Activated T-cell treated with anti-CD3 and anti-CD28 coated beads, Interleukin-2, amount 50 U/mL, for 72 hours (primary cell): ENCODE measurements at places on chromosomes 7 and 10. TPM values are rescaled to one million over a fixed set of nuclear protein-coding genes. Genes with fewer than 3 reads are reported as not detected.
A peak's percentile ranks its signal among the peaks of the same experiment; 100 is the strongest.

- H3K27ac ChIP-seq = peak overlapping the region; percentile 96
- peak overlapping the region; percentile 97 for H3K4me3 ChIP-seq
- peaks cover 11% of the 10 kb centered on the region for H3K27me3 ChIP-seq
- peak; percentile 53 for DNase-seq
- peaks cover 10% of the 10 kb centered on the region for H3K36me3 ChIP-seq
Measured at GRCh38 chr7:87216701-87217508, 2.6 kb downstream of the TMEM243 start.

GRCh38 chr7:71558806-71559613, 427.1 kb downstream of the GALNT17 start:
- H3K4me3 ChIP-seq = no peak overlapping the region
- no peaks in the 10 kb centered on the region for H3K4me1 ChIP-seq
- no peak overlapping the region for H3K27ac ChIP-seq
- H3K27me3 ChIP-seq = no peaks in the 10 kb centered on the region
- H3K36me3 ChIP-seq = no peaks in the 10 kb centered on the region

The ATOH7 gene
- not detected for total RNA-seq

GRCh38 chr10:87523731-87524130, 19.0 kb downstream of the MINPP1 start:
- H3K4me3 ChIP-seq = no peak overlapping the region
- no peaks in the 10 kb centered on the region for H3K27me3 ChIP-seq
- peaks cover 23% of the 10 kb centered on the region for H3K36me3 ChIP-seq
- no peak overlapping the region for H3K27ac ChIP-seq

The RAMP3 gene
- total RNA-seq = 0.50 TPM

GRCh38 chr7:51121931-51122425, 194.6 kb downstream of the COBL start:
- peaks cover 2% of the 10 kb centered on the region for H3K36me3 ChIP-seq
- peaks cover 46% of the 10 kb centered on the region for H3K4me1 ChIP-seq
- peak overlapping the region; percentile 80 for H3K27ac ChIP-seq
- H3K27me3 ChIP-seq = no peaks in the 10 kb centered on the region
- DNase-seq = peak; percentile 15

The STEAP4 gene
- total RNA-seq = not detected

GRCh38 chr10:86263209-86263608, 103.4 kb downstream of the GRID1 start:
- H3K4me1 ChIP-seq = no peaks in the 10 kb centered on the region
- H3K27ac ChIP-seq = no peak overlapping the region
- no peak overlapping the region for H3K4me3 ChIP-seq
- peaks cover 53% of the 10 kb centered on the region for H3K27me3 ChIP-seq
- H3K36me3 ChIP-seq = no peaks in the 10 kb centered on the region

- no peak for DNase-seq
- H3K36me3 ChIP-seq = no peaks in the 10 kb centered on the region
- no peak overlapping the region for H3K27ac ChIP-seq
- H3K4me1 ChIP-seq = no peaks in the 10 kb centered on the region
- no peaks in the 10 kb centered on the region for H3K27me3 ChIP-seq
Measured at GRCh38 chr7:84735011-84735410, 451.8 kb downstream of the SEMA3D start.

The HTR5A gene
- not detected for total RNA-seq

The GIMAP1 gene
- 9.3 TPM for total RNA-seq

The ITGA8 gene
- total RNA-seq = not detected

- H3K4me1 ChIP-seq = no peaks in the 10 kb centered on the region
- no peaks in the 10 kb centered on the region for H3K27me3 ChIP-seq
- DNase-seq = no peak
- no peak overlapping the region for H3K4me3 ChIP-seq
- no peaks in the 10 kb centered on the region for H3K36me3 ChIP-seq
- no peak overlapping the region for H3K27ac ChIP-seq
Measured at GRCh38 chr10:132109341-132110110, 43.8 kb downstream of the JAKMIP3 start.

The STEAP1B gene
- total RNA-seq = 0.39 TPM

- no peak overlapping the region for H3K4me3 ChIP-seq
- no peaks in the 10 kb centered on the region for H3K4me1 ChIP-seq
- no peak for DNase-seq
Measured at GRCh38 chr10:48748573-48748972, 63.9 kb downstream of the WDFY4 start.

The FKBP9 gene
- total RNA-seq = 0.84 TPM

DNA sequence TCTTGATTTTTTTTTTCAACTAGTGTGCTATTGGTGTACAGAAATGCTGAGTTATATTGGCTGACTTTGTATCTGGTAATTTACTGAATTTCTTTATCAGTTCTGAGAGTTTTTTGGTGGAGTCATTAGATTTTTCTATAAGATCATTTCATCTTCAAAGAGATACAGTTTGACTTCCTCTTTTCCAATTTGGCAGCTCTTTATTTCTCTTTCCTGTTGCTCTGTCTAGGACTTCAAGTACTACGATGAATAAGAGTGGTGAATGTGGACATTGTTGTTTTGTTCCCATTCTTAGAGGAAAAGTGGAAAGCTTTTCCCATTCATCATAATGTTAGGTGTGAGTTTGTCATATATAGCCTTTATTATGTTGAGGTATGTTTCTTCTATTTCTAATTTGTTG, 50.2 kb downstream of the LOXL4 start:
- peaks cover 25% of the 10 kb centered on the region for H3K36me3 ChIP-seq
- peaks cover 10% of the 10 kb centered on the region for H3K4me1 ChIP-seq
- H3K27ac ChIP-seq = no peak overlapping the region
- H3K4me3 ChIP-seq = no peak overlapping the region

The DNAJC12 gene
- 35.6 TPM for total RNA-seq

The ETV1 gene
- not detected for total RNA-seq

The GPR37 gene
- not detected for total RNA-seq

The FAM25C gene
- total RNA-seq = not detected

The GDF2 gene
- total RNA-seq = not detected

The OR2A5 gene
- total RNA-seq = not detected

DNA sequence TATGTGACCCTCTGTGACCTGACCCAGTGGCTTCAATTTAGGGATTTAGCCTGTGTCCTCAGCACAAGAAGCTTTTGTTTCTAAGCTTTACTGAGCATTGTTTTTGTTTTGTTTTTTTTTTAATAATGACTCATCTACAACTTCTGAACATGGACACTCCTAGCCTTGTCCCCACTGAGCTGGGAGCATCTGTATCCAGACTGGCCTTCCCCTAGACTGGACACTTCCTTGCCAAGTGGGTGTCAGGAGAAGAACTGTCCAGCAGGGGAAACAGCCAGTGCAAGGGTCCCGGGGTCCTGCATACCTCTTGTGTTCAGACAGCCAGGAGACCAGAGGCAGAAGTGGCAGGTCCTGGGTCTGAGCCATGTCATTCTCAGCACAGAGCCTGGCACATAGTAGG, 108.6 kb downstream of the TMEM130 start:
- H3K4me1 ChIP-seq = no peaks in the 10 kb centered on the region
- no peak for DNase-seq
- H3K36me3 ChIP-seq = no peaks in the 10 kb centered on the region
- no peak overlapping the region for H3K4me3 ChIP-seq
- H3K27me3 ChIP-seq = peaks cover 15% of the 10 kb centered on the region
- H3K27ac ChIP-seq = no peak overlapping the region

DNA sequence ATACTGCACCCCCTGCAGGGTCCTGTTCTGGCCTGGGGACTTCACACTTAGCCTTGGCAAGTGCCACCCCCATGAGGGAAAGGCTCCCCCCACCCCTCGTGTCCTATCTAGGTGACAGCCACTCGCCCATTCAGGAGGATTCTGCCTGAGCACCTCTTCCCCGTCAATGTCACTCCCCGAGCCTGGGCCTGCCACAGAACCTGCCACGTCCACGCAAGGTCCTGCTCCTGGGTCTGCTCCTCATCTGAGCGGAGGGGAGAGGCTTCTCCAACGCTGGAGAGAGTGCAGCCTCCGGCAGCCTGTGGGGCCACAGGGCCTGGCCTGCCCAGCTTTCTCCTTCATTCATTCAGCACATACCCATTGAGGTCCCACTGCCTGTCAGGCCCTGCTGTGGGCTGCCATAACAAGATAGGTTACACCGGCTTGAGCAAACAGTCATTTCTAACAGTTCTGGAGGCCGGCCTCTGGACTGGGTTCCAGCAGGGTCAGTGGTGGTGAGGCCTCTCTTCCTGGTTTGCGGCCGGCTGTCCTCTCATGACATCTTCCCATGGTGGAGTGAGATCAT, 92.0 kb upstream of the RET start:
- no peak overlapping the region for H3K27ac ChIP-seq
- no peak overlapping the region for H3K4me3 ChIP-seq
- peaks cover 9% of the 10 kb centered on the region for H3K4me1 ChIP-seq
- DNase-seq = no peak
- H3K27me3 ChIP-seq = no peaks in the 10 kb centered on the region

GRCh38 chr10:6729071-6729774, 149.1 kb upstream of the PRKCQ start:
- no peak overlapping the region for H3K27ac ChIP-seq
- H3K4me3 ChIP-seq = no peak overlapping the region
- peaks cover 81% of the 10 kb centered on the region for H3K27me3 ChIP-seq
- H3K36me3 ChIP-seq = no peaks in the 10 kb centered on the region
- no peaks in the 10 kb centered on the region for H3K4me1 ChIP-seq

GRCh38 chr10:91907914-91908336, 1.4 kb downstream of the FGFBP3 start:
- peak overlapping the region; percentile 91 for H3K27ac ChIP-seq
- peak overlapping the region; percentile 94 for H3K4me3 ChIP-seq
- H3K4me1 ChIP-seq = peaks cover 29% of the 10 kb centered on the region
- no peak for DNase-seq

DNA sequence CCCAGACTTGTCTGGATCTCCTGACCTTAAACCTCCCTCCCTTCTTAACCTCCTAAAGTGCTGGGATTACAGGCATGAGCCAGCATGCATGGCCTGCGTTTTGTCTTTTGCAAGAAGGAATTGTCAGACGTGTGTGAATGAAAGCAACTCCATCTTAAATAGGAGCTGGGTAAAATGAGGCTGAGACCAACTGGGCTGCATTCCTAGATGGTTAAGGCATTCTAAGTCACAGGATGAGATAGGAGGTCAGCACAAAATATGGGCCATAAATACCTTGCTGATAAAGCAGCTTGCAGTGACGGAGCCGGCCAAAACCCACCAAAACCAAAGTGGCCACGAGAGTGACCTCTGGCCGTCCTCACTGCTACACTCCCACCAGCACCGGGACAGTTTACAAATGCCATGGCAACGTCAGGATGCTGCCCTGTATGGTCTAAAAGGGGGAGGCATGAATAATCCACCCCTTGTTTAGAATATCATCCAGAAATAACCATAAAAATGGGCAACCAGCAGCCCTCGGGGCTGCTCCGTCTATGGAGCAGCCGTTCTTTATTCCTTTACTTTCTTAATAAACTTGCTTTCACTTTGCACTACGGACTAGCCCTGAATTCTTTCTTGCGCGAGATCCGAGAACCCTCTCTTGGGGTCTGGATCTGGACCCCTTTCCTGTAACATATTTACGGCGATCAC, 41.2 kb upstream of the SDK1 start:
- no peaks in the 10 kb centered on the region for H3K4me1 ChIP-seq
- H3K27ac ChIP-seq = no peak overlapping the region
- no peak for DNase-seq

GRCh38 chr7:110568932-110569331, 522.0 kb upstream of the LRRN3 start:
- no peak overlapping the region for H3K27ac ChIP-seq
- no peaks in the 10 kb centered on the region for H3K27me3 ChIP-seq
- no peaks in the 10 kb centered on the region for H3K4me1 ChIP-seq
- DNase-seq = no peak
- no peak overlapping the region for H3K4me3 ChIP-seq

DNA sequence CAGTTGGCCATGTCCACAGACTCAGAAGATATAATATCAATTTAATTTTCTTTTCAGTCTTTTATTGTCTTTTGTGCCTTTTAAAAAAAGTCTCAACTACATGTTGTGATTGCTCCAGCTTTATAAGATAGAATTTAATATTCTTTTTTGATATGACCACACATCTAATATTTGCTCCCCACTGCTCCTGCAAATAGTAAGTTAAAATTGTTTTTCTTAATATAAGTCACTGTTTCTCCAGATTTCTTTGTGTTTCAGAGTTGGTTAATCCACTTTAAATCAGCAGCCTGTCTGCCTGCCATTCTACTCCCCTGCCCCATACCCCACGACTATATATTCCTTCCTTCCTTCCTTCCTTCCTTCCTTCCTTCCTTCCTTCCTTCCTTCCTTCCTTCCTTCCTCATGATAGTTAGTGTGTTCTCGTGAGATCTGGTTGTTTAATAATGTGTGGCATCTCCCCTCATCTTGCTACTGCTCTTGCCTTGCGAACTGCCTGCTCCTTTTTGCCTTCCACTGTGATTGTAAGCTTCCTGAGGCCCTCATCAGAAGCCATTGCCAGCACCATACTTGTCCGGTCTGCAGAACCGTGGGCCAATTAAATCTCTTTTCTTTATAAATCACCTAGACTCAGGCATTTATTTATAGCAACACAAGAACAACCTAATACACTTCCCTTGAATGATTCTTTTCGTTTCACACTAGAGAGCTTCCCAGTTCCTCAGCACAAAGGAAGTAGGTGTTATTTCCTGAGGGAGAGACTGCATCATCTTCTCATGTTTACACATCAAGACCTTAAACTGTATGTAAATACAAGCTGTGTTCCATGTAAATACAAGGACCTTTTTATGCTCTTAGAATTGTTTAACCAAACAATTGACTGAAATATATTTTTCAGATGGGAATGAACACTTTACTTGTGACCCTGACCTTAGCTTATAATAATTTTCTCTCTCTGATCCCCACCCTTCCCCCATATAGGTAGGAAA, 24.5 kb downstream of the TAS2R16 start:
- H3K4me3 ChIP-seq = no peak overlapping the region
- no peaks in the 10 kb centered on the region for H3K4me1 ChIP-seq
- no peak for DNase-seq
- no peaks in the 10 kb centered on the region for H3K27me3 ChIP-seq

The HECTD2 gene
- total RNA-seq = 4.8 TPM

The ITIH5 gene
- total RNA-seq = not detected

GRCh38 chr10:14671386-14671831, 103.3 kb downstream of the FAM107B start:
- no peak for DNase-seq
- H3K36me3 ChIP-seq = peaks cover 4% of the 10 kb centered on the region
- H3K4me1 ChIP-seq = peaks cover 35% of the 10 kb centered on the region
- no peak overlapping the region for H3K27ac ChIP-seq
- no peak overlapping the region for H3K4me3 ChIP-seq

DNA sequence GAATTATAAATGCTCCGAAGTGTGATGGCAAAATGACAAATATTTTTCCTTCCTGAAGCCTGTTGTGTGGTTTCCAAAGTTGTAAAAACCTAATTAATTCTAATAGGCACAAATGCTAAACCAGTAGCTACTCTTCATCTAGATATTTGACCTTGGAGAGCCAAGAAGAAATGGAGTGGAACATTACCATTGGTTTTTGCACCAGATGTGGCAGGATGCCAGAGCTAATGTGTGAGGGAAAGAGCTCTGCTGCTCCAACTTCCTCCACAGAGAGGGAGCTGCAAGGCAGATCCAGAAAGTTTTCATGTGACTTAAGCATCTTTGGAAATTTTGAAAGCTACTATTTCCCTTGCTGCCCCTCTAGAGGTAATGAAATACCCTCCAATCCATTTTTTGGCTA, 65.1 kb upstream of the HPS1 start:
- H3K4me1 ChIP-seq = no peaks in the 10 kb centered on the region
- DNase-seq = no peak
- no peak overlapping the region for H3K27ac ChIP-seq

The COX19 gene
- 28.4 TPM for total RNA-seq

The HHEX gene
- total RNA-seq = 0.34 TPM

- H3K4me3 ChIP-seq = no peak overlapping the region
- H3K27me3 ChIP-seq = peaks cover 79% of the 10 kb centered on the region
- no peaks in the 10 kb centered on the region for H3K36me3 ChIP-seq
- no peak for DNase-seq
- no peak overlapping the region for H3K27ac ChIP-seq
Measured at GRCh38 chr10:1380088-1380671, 324.0 kb downstream of the WDR37 start.

The CYP3A4 gene
- not detected for total RNA-seq
